Vagina (tissue), 2 donors: ENCODE measurements at places on chromosomes 1 and 21.

GRCh38 chr1:10387677-10388386 is 11.0 kb upstream of the PGD start:
- no peak for DNase-seq

GRCh38 chr1:21666576-21667320 is 2.4 kb downstream of the RAP1GAP start:
- DNase-seq, result no peak

GRCh38 chr21:43654806-43655489 is 4.3 kb downstream of the HSF2BP start:
- no peak for DNase-seq

DNA sequence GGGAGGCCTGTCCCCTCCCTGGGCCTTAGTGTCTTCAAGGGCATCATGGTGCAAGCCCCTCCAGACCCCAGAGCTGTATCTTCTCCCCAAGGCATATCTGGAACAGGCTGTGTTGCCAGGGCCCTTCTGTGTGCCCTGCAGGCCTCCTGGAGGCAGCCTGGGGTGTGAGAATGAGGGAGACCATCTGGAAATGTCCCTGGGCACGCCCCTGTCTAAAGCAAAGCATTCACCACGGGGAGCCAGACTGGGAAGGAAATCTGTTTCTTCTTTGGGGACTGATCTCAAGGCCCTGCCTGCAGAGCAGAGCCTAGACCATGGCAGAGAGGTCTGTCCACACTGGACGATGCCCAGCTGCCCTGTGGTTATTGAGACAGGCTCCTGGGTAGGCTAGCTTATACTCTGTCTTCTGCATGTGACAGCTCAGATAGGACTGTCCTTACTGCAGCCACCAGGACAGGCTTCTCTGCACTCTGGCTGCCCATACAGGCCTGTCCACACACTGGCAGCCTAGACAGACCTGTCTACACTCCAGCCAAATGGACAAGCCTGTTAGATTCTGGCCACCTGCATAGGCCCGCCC is 24.6 kb downstream of the PODN start:
- no peak for DNase-seq

DNA sequence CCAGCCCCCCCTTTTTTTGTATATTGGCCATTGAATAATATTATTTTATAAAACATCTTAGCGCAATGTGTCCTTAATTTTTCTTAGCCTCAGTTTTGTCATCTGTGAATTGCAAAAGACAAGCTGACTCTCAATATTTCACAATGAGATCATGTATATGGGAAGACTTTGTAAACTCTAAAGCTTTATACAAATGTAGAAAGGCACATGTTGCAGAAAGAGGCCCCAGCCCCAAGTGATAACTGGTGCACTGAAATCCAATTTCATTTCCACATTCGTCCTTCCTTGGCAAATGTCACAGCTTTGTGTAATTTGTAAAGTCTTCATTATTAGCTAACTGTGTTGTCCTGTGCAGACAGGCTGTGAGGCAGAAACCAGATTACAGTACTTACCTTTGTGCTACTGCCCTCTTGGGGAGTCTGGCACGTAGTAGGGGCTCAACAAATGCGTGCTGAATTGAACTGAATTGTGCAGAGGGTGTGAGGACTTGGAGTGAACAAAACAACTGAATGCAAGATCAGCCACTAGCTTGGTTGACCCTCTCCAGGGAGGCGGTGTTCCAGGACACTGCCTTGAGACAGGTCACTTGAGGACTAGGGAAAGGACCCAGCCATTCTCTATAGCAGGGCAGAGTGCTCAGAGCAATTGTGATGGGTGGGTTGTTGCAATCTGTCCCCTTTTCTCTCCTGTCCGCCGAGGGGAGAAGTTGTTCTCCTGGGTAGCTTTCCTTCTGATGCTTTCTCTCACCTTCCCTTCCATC is 74.6 kb downstream of the LMO4 start:
- DNase-seq, result no peak

DNA sequence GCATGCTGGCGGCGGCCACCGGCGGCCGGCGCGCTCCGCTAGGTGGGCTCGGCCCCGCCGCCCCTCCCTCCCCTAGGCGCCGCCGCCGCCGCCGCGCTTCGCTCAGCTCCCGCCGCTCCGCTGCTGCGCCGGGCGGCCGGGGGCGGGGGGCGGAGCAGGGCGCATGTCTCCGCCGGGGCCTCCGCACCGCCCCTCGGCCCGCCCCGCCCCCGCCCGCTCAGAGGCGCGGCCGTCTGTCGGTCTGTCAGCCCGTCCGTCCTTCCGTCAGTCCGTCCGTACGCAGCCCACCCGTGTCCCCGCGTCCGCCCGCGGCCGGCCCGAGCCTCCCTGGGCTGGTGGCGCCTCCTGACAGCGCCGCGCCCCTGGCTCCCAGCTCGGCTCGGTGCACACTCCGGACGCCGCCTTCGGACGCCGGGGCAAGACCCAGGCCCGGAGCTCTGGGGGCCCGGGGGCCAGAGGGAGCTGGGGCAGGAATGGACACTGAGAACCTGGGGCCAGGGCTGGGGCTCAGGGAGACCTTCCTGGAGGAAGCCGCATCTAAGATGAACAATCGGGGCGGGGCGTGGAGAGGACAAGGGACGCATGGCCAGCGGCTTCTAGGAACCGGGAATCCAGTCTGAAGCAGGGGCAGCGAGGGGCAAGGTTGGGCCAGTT is at the start of gene GPR153:
TSS of gene GPR153 (minus strand) at position 138 of the 654 bp plus-strand sequence. CDS start 6,193 bp downstream, outside the sequence.
- no peak for DNase-seq

GRCh38 chr1:248183996-248184395 is 9.4 kb downstream of the OR2M2 start:
- no peak for DNase-seq

GRCh38 chr1:109807402-109807801 is 43.7 kb upstream of the EPS8L3 start:
- DNase-seq, result no peak

DNA sequence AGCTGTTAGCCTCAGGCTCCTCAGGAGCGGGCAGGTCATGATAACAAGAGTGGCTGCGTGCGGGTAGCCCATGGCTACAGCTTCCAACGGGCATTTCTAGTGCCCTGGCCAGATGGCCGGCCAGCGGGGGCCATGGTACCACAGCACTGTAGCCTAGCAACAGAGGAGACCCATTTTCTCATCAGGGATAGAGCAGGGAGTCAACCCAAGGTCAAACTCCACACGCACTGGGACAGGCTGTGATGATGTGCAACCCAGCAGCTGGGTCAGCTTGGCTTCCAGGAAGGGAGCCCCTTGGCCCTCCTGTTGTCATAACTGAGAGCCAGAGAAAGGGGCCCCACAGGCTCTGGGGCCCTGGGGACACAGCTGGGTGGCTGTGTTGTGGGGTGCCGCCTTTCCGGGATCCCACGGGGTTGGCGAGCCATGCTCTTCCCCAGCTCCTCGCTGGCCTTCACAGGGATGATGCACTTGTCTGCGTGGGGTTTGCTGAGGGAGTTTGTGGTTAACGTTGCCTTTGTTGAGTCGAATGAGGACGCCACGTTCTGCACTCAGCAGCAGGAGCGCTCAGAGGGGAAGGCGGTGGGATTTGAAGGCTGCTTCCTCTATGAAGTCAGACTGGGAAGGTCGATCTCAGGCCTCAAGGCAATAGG is 46.3 kb downstream of the COL18A1 start:
- no peak for DNase-seq
